ENCODE measurements at places on chromosomes 3 and 15.

DNA sequence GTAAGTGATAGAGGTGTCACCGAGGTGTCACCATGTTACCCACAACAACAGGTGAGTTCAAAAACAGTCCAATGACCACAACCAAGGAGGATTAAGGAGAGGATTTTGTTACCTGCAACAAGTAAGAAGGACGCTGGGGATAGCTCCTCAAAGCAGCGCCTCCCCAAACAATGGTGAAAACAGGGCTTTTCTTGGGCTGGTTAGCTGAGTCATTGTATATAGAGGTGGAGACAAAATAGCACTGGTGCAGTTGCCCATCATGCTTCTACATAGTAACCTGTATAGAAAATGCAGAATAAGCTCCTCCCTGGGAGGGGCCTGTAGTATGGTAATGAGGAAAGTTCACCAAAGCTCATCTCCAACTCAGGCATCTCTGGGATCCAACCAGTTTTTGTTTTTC lies 116.9 kb upstream of the EIF1B start:
- DNase-seq: no peak

GRCh38 chr3:9141928-9142289 lies 107.5 kb downstream of the SRGAP3 start:
- no peak for DNase-seq

GRCh38 chr3:110413807-110414748 lies 657.5 kb upstream of the NECTIN3 start:
- no peak for DNase-seq

- DNase-seq: no peak
Measured at GRCh38 chr3:25587526-25587925, 77.2 kb downstream of the TOP2B start.

DNA sequence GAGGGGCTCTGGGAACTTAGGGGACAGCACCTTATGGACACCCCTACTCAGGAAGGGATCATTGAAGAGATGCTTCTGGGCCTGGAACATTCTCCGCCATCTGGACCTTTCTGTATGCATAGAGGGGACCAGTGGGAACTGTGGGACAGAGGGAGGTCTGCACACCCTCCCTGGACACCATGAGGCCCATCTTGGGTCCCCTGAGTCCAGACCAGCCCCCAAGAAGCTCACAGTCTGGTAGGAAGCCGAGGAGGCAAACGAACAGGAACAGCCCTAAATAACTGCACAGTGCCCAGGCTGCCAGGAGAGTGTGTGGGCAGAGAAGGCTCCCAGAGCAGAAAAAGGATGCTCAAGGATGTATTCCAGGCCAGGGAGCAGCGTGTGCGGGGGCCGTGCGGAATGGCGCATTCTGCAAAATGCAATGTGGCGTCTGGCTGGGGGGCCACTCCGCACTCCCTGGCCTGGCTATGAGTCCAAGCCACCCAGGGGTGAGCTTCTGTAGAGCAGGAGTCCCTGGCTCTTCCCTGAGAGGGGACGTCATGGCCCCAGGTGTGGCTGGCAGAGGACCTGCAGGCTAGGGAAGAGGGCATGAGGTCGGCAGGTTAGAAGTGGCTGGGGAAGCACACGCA lies 24.5 kb upstream of the KLF13 start:
- no peak for DNase-seq

GRCh38 chr15:31392761-31393401 lies 66.2 kb downstream of the KLF13 start:
- no peak for DNase-seq

Data from NCI-H1694 (cell line).